ENCODE measurements at places on chromosomes 7 and 10.

GRCh38 chr7:111654343-111654742 lies 92.1 kb upstream of the IMMP2L start:
- no peak for DNase-seq

- no peak for DNase-seq
These were observed 708.7 kb downstream of the SUGCT start for GRCh38 chr7:40843338-40843985.

GRCh38 chr10:86632009-86632800 lies 22.1 kb upstream of the OPN4 start:
- no peak for DNase-seq

GRCh38 chr10:107409522-107409921 lies 245.0 kb upstream of the SORCS1 start:
- DNase-seq = no peak

DNA sequence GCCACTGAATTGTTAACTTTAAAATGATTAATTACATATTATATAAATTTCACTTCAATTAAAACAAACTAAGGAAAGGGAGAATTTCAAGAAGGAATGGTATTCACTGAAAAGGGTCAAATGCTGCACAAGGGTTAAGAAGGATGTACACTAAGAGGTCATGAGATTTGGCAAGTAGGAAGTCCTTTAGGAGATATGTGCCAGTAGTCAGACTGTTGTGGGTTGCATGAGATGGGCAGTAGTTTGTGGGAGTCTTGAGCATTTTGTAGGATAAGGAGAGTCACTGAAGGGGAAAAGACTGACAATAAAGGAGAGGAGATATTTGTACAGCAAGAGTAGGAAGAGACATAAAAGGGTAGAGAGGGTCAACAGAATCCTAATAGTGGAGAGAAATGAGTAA lies 12.4 kb upstream of the PTPN12 start:
- DNase-seq = no peak

DNA sequence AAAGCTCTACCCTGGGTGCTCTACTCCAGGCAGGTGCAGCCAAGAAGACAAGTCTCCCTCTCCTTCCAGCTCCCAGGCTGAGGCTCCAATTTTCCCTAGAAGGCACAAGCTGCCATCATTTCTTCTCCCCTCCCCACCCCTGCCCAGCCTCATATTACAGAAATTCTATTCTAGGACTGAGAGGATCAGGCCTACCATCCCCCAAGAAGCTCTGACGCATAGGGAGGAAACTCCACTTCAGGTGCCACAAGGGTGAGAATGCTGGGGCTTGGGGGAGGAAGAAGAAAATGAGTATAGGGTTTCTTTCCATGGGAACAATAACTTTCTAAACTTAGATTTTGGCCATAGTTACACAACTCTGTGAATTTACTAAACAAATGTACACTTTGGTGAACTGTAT lies 35.3 kb downstream of the FEZF1 start:
- DNase-seq = no peak

DNA sequence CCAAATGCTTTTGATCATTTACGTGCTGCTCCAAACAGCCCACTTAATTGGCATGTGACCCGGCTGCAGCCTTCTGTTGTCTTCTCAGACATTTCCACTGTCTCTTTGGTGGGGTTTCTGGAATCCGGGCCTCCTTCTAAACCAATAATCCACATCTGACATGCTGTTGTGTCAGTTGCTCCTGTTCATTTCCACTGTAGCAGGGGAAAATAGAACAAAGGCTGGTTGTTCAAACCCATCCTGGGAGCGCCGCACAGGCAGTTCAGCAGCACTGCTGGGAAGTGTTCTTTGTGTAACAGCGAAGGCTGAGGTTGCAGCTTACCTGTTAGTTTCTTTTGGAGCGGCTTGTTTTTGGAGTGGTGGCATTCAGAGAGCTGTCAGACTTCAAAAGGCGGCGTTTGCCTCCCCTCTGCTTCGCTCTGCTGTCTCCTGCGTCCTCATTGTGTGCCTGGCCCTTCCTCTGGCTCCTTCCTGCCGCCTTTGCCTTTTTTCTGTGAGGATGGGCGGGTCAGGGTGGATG lies 149.4 kb downstream of the SNX10 start:
- no peak for DNase-seq

- no peak for DNase-seq
These were observed 906 bp downstream of the CDK1 start for GRCh38 chr10:60778971-60779796.

DNA sequence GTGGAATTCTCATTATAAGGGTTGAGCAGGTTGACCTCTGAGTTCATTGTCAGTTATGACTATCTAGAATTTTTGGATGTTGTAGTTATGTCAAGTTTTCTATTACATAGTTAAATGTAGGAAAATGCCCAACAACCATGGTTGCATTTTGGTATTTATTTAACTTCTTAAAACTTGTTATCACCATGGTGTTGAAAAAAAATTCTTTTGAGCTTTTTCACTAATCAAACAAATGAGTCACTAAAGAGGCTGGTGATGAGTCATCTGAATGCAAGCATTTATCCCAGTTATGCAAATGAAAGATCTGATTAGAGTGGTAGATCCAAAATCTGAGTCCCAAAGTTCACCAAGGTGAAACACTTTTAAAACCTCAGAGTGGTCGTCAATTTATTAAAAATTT lies 624.7 kb upstream of the IGFBP3 start:
- DNase-seq = no peak

- no peak for DNase-seq
These were observed 291.1 kb upstream of the IMMP2L start for GRCh38 chr7:111853201-111853990.

- no peak for DNase-seq
These were observed 12.4 kb upstream of the TFAM start for GRCh38 chr10:58372607-58373441.

- no peak for DNase-seq
These were observed 15.5 kb upstream of the STEAP4 start for GRCh38 chr7:88322151-88322550.

GRCh38 chr10:86715156-86715795 lies 41.1 kb upstream of the BMPR1A start:
- no peak for DNase-seq

DNA sequence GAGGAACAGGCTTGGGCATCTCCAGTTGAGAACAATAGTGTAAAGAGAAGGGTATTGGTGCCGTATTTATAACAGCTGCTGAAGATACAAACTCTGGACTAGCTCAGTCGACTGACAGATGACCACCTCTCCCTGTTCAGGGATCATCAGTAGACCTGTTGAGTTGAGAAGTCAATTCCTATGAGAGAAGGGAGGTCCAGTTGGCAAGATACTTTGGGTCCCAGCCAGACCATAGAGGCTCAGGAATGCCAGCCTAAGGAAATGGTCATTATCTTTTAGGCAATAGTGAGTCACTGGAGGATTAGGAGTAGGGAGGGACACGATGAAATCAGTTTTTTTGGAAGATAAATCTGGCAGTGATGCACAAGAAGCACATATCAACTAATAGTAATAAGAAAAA lies 202.9 kb downstream of the TRIL start:
- no peak for DNase-seq

DNA sequence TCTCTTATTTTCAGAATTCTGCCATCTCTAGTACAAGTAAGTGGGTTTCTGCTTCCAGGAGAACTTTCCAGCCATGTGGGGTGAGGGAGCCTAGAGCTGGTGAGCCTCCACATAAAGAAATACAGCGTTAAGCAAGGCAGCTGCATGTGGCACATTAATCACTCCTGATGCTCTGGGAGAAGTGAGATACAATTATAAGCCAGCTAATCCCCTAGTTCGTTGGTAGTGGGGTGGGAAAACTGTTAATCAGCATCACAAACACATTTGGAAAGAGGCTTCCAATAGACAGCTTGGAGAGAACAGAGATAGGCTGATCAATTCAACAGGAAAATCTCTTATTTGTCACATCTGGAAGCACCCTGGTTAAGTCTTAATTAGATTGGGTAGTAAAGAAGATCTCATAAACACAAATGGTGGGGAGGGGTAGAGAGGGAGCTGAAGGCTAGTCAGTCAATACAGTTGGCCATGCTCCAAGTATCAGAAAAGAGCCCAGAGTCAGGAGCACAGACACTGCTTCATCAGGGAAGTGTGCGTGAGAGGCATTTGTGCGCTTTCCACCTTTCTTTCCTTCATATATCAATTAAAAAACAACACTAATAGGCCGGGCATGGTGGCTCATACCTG lies 130.6 kb downstream of the SORCS1 start:
- no peak for DNase-seq

GRCh38 chr10:85650791-85651496 lies 715.7 kb downstream of the GRID1 start:
- DNase-seq = no peak

DNA sequence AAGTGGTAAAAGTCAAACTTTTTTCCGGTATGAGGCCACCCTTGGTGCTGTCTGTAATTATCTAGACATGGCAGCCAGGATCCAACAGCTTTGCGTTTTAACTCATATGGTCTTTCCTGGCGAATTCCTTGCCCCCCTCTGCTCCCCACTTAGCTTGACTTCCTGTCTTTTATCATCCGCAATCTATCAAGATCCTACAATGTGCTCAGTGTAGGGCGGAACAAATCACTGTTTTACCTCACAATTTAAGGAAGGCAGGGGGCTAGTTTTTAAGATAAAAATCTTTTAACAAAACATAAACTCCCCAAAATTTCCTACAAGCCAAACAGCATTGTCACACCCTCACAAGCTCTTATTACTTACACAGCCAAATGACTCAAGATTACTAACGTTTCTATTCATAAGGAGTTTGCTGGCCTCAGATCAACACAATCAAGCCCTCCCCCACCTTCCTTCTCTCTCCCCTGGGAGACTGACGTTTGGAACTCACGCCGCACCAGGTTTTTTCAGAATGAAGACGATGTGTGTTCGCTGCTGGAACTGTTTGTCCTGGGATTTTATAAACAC lies 1.3 kb upstream of the CDK14 start:
- DNase-seq = no peak
